ENCODE measurements at places on chromosomes 12 and 14.

DNA sequence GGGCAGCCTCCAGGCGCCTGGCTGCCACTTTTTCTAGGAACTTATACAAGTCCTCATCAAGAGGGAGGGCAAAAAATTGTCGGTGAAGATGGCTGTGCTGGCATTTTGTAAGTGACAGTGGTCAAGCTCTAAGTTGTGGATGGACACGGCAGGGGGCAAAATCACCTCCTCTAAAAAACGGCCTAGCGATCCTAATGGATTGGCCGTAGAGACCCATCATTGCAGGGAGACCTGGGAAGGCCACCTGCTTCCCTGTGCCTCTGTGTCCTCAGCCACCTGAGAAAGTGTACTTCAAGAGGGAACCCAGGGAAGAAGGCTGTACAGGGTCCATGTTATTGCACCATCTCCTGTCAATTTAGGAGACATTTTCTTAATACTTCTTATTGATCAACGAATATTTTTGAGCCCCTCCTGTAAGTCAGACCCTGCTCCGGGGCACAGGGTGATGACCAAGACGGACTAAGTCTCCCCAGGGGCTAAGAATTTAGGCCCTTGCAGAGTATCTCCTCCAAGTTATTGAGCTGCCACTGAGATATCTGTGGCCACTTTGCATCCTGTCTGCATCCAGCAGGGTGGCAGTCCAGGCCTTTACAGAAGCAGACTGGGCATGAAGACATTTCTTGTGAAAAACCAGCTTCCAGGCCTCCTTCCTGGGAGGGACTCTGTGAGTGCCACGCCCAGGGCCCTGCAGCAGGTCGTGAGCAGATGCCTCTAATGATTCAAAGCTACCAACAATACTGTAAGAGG lies 40.5 kb downstream of the PSMA6 start:
- DNase-seq: no peak

GRCh38 chr14:91315844-91316267 lies 71.4 kb upstream of the GPR68 start:
- no peak for DNase-seq

DNA sequence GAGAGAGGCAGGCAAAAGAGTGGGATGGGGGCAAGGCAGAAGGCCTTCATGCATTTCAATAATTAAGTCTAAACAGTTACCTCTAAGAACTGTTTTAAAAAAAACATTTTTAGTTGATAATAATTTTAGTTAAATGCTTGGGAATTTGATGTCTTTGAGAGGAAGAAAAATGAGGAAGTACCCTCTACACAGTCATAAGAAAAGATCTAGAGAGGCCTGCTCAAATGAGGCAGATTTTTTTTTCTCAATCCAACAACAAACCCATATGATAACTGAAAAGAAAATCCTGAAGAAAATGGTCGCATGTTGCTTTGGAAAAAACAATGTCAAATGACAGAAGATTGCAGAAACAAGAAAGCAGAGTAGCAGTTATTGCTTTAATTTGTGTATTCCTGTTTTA lies 25.6 kb downstream of the SINHCAF start:
- DNase-seq: no peak

DNA sequence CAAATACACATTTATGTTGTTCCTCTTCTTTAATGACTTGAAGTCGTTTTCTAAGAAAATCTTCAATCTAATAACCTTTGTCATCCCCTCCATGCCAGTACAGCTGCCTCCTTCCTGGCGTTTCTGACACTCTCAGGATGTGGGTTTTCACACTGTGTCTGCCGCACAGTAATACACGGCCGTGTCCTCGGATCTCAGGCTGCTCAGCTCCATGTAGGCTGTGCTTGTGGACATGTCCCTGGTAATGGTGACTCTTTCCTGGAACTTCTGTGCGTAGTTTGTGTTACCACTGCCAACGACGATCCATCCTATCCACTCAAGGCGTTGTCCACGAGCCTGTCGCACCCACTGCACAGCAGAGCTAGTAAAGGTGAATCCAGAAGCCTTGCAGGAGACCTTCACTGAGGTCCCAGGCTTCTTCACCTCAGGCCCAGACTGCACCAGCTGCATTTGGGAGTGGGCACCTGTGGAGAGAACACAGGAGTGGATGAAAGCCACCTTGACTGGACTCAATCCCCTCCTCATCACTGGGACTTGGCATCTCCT lies 1095.9 kb downstream of the TMEM121 start:
- no peak for DNase-seq

- no peak for DNase-seq
Observed at GRCh38 chr12:121085506-121086353, 46.7 kb upstream of the OASL start.

DNA sequence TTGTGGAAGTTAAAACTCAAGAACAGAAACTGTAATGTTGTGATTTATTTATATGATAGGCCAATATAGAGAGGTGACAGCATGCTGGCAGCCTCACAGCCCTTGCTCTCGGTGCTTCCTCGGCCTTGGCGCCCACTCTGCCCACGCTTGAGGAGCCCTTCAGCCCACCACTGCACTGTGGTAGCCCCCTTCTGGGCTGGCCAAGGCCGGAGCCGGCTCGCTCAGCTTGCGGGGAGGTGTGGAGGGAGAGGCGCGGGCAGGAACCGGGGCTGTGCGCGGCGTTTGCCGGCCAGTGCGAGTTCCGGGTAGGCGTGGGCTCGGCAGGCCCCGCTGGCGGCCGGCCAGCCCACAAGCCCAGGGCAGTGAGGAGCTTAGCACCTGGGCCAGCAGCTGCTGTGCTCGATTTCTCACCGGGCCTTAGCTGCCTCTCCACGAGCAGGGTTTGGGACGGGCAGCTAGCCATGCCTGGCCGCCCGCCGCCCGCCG lies 65.8 kb upstream of the SLC8A3 start:
- DNase-seq: peak; percentile 80

GRCh38 chr12:18899678-18900317 lies 161.9 kb downstream of the CAPZA3 start:
- no peak for DNase-seq

- DNase-seq: no peak
Observed at GRCh38 chr14:85461432-85462133, 68.4 kb upstream of the FLRT2 start.

DNA sequence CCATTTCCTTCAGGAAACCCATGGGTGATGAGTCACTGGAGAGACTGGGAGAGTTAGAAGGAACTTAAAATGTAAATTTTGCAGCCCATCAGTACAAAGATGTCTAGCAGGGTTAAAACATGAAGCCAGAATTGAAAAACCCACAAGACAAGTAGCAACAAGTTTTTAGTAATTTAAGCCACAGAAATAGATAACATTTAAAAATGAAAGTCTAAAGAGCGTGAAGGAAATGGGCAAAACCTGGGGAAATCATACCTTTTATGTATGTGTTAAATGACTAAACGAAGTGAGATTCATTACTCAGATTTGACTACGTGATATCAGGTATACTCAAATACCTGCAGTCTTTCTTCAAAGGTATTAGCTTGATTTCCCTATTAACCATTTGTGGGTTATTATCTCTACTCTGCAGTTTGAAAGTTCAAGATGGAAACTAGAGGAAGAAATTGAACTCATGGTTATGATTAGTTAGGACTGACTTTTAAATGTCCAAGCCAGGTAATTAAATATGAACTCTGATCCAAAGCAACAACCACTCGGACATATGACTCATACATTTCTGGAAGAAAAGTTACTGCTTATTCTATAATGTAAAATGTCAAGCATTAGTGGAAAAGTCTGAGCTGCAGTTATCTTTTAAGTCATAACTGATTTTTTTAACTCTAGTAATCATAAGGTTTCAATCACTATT lies 84.1 kb downstream of the ITPR2 start:
- no peak for DNase-seq

DNA sequence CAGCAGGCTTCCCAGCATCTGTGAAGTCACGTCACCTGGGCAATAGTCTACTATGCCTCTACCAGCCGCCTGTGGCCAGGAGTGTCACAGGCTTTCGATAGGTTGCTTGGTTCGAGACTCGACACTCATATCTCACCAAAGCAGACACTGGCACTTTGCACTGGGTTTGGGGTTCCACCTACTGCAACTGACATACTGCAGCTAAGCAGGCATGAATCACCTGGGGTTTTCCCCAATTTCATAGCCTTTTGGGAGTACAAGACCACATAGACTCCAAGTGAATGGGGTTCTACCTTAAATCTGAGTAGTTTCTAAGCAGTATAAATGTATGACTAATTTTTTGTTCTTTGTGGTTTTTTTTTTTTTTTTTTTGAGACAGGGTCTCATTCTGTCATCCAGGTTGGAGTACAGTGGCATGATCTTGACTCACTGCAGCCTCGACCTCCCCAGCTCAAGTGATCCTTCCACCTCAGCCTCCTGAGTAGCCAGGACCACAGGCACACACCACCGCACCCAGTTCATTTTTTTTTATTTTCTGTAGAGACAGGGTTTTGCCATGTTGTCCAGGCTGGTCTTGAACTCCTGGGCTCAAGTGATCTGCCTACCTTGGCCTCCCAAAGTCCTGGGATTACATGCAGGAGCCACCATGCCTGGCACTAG lies 32.1 kb downstream of the DMAC2L start:
- DNase-seq: no peak

- no peak for DNase-seq
Observed at GRCh38 chr14:100777818-100778525, 47.9 kb upstream of the MEG3 start.

DNA sequence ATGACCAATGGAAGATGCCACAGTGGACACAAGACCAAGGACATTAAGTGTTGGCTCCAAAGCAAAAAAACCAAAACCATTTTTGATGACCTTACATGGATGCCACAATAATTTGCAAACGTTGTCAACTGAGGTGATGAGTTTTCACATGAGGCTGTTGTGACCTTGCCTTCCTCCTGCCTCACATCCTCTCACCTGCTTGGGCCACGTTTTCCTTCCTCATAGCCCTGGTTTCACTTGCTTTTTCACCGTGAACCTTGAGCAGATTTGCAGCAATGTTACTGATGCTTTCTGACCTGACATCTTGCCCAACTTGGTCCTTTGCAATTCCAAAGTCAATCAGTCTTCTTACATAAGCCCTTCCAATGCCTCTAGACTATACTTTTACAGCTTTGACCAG lies 3.7 kb downstream of the KRT6B start:
- DNase-seq: no peak

- peak; percentile 22 for DNase-seq
Observed at GRCh38 chr12:51238037-51238509, 553 bp upstream of the DAZAP2 start.

GRCh38 chr12:40870981-40871380 lies 178.7 kb downstream of the CNTN1 start:
- no peak for DNase-seq

- DNase-seq: peak; percentile 66
Observed at GRCh38 chr12:106226884-106227640, 20.8 kb downstream of the CKAP4 start.

- no peak for DNase-seq
Observed at GRCh38 chr12:102487226-102487625, 6.9 kb upstream of the IGF1 start.

GRCh38 chr12:23025372-23026016 lies 400.5 kb downstream of the ETNK1 start:
- no peak for DNase-seq

- DNase-seq: no peak
Observed at GRCh38 chr12:24553259-24553658, 395.6 kb downstream of the BCAT1 start.

- DNase-seq: no peak
Observed at GRCh38 chr12:69324797-69325466, 23.2 kb upstream of the LYZ start.

DNA sequence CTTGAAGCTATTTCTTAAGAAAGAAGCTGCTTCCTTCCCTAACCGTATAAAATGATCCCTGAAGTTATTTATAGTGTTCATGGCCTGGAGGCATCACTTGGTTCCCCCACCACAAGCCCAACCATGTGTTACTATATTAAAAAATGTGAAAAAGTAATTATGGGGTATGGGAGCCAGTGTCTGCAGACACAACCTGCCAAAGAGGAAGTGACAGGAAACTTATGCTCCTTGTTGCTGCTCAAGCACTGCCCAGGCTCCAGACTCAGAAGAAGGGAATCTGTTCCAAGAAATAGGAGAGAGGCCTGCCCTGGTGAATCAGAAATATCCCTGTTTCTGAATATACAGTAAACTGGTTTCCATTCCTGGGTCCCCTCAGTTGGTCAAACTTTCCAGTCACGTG lies 217.2 kb upstream of the BMP4 start:
- DNase-seq: no peak

DNA sequence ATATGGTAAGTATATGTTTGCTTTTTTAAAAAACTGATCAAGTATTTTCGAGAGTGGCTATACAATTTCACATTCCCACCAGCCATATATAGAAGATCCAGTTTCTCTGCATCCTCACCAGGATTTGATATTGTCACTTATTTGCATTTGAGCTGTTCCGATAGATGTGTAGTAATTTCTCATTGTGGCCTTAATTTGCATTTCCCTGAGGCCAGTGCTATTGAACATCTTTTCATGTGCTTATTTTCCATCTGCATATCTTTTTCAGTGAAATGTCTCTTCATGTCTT lies 72.9 kb upstream of the VASH1 start:
- no peak for DNase-seq

DNA sequence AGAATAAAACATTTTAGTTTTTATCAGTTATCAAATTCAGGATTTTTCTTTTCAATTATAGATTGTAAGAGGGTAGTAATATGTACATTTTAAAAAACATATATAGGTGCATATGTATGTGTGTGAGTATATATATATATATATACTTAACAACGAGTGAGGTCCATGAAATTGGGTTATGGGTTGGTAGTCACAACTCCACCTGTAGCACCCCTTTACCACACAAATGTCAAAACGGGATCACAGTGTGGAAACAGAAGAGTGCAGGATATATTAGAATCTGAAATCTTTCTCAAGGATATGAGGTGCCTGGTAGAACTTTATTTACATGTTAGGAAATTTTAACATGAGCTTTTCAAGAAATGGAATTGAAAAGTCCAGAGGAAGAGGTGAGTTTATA lies 31.3 kb downstream of the MIA2 start:
- DNase-seq: no peak

DNA sequence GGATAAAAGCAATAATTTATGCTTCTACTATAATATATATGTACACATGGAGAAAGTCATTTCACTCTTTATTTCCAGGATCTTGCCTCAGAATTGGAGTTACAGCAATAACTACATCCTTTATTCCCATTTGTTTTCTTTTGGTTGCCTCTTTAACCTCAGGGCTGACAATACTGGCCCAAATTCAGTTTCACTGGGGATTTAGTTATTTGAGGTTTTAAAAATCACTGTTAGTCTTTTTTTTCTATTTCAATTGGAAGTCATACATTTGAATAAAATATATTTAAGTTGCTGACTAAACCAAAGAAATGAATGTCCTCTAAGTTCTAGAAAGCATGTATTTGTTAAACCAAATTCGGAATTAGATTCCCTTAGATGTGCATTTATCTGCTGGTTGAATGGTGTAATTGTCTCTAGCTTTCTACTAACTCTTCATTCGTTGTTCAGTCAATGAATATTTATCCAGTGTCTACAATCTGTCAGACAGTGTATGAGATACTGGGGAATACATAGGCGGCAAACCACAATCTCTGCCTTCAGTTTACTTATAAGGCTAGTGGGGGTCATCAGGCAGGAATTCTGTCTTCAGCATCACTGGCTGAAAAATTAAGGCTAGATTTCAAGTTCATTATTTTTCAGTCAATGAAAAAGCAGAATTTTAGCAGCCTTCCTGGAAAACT lies 190.8 kb upstream of the ARHGAP5 start:
- no peak for DNase-seq

GRCh38 chr12:116213014-116213413 lies 64.5 kb downstream of the MED13L start:
- DNase-seq: peak; percentile 9

Data from retina (tissue), 1 donor.